Stimulated activated CD4-positive, alpha-beta T cell treated with anti-CD3 and anti-CD28 coated beads, TNF-alpha, amount 100 ng/mL, for 24 hours (primary cell): ENCODE measurements at places on chromosomes 6 and 20.

- no peak for DNase-seq
Measured at GRCh38 chr6:4010689-4011090, 68.2 kb downstream of the FAM217A start.

GRCh38 chr6:71345476-71346333 lies 57.1 kb downstream of the OGFRL1 start:
- no peak for DNase-seq

- DNase-seq, result no peak
Measured at GRCh38 chr20:57787990-57788781, 78.4 kb upstream of the PMEPA1 start.

DNA sequence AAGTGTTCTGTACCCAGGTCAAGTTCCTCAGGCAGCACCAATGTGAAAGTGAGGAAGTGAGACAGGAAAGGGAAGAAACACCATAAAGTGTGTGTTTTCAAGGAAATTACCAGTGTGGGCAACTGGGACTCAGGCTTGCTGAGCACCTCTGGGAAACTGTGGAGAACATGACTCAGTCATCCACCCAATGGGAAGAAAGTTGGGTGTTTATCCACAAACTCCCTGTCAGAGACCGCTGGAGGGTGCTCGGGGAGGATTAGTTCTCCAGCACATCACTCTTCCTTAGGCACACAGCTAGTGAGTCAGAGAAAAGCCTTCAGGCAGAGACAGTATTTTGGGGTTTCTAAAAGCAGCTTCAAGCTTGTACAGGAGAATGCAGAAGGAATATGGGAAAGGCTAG lies 93.6 kb downstream of the PCSK2 start:
- DNase-seq, result no peak

DNA sequence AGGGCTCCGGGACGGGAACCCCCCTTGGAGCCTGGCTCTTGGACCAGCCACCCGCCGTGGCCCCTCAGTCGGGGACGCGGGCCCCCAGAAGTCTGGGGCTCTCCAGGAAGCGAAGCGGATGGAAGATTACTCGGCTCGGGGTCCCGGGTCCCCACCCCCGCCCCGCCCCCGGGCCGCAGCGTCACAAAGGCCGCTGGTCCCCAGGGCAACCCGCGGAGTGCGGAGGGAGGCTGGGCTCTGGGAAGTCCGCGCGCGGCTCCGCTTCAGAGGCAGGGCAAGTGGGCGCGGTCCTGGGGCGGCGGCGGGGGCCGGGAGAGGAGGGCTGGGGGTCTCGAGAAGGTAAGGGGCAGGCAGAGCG lies at the start of gene FNDC11:
Gene FNDC11 (plus strand): TSS at position 227 of the 358 bp plus-strand sequence. CDS start 1,505 bp downstream, outside the sequence.
- peak; percentile 40 for DNase-seq

GRCh38 chr20:667351-668034 lies 8.1 kb downstream of the SCRT2 start:
- peak; percentile 19 for DNase-seq

DNA sequence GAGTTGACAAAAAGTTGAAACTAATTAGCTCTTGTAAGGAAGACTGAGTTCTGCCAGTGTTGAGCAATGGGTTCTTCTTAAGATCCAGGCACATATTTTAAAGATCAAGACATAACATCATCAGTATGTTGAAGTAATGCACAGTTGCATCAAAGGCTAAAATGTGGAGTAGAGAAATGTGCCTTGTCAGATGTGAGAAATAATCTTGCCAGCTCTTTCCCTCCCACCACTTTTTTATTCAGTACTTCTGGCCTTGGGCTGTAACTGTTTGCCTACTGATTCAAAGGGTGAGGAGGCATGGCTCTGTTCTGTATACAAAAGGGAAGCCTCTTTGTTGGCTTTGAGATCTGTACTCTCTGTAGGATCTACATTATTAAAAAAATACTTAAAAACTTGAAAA lies 13.1 kb downstream of the PKIB start:
- DNase-seq, result no peak

DNA sequence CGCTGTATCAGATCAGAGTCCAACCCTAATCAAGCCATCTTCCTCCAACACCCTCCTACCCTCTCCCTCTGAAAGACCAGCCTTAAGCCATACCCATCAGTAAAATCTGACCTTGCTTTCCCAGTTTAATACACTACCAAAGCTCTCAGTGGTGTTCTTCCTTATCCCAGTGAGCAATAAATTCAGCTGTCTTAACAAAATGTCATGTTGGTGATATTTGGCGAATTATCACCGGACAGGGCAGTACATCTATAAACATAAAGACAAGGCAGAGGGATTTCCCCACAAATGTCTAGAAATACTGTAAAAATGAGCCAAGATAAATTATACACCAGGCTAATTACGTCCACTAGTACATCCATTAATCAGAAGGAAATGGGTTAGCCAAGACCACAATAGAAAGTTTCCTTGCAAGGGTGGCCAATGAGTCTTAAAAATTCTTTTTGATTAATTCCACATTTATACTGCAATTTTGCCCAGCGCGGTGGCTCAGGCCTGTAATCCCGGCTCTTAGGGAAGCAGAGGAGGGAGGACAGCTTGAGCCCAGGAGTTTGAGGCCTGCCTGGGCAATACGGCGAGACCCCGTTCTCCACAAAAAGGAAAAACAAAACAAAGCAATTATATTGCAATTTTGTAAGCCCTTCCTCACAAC lies 905 bp downstream of the RARS2 start:
- no peak for DNase-seq

- no peak for DNase-seq
Measured at GRCh38 chr20:41048461-41049301, 20.1 kb downstream of the TOP1 start.

GRCh38 chr20:57714409-57715267 lies 4.8 kb upstream of the PMEPA1 start:
- DNase-seq, result no peak

DNA sequence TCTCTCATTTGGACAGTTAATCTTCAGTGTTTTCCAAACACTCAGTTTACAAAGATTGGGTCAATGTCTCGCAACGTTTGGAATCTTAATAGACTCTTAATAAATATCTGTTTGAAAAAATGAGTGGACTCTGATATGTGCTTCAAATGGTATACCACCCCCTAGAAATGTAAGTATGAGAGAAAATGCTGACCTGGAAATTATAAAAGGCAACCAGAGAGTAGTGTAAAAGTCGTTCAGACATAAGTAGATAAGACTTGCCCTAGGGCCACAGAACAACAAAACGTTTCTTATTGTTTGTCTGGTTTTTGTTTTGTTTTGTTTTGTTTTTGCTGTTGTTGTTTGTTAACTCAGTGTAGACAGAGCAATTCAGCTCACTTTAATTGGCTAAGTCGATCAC lies 97.4 kb upstream of the SPTLC3 start:
- DNase-seq, result no peak
